ENCODE measurements at places on chromosomes 16 and 17.
A peak's percentile ranks its signal among the peaks of the same experiment; 100 is the strongest.

DNA sequence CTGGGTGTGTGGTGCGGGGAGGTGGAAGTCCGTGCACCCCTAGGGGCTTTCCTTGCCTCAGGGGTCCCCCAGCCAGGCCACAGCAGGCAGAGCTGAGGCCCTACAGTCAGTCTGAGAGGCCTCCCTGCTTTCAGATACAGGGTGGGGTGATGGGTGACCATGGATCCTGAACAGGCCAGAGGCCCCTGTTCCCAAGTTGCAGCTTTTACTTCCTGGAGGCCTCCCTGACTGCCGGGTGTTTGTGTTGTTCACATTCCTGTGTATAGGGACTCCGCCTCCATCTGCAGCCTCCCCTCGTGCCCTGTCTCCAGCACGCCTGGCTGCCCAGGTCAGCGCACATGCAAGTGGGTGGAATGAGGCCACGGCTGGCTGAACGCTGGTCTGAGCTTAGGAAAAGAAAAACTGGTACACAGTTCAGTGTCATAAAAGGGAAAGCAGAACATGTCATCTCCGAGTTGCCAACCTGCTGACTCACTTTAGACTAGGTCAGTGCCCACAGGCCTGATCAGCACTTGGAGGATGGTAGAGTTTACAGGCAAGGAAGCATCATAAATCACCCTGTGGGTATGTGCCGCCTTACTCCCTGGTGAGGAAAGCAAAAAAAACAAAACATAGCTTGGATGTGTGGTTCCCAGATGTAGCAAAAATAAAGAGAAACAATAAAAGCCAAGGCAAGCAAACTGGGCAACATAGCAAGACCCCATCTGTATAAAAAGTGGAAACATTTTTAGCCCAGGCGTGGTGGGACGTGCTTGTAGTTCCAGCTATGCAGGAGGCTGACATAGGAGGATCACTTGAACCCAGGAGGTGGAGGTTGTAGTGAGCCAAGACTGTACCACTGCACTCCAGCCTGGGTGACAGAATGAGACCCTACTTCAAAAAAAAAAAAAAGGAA, 6.2 kb upstream of the SLC7A6 start:
- no peak for DNase-seq

- no peak for DNase-seq
Observed at GRCh38 chr17:45042346-45043120, 8.9 kb downstream of the DCAKD start.

- peak; percentile 86 for DNase-seq
Observed at GRCh38 chr16:88743693-88744576, 37.6 kb downstream of the CTU2 start.

- no peak for DNase-seq
Observed at GRCh38 chr16:50474138-50474537, 74.1 kb upstream of the NKD1 start.

- DNase-seq: no peak
Observed at GRCh38 chr17:47239967-47240651, 13.5 kb upstream of the ITGB3 start.

GRCh38 chr16:21645261-21645721, 7.1 kb downstream of the IGSF6 start:
- DNase-seq: peak; percentile 29

DNA sequence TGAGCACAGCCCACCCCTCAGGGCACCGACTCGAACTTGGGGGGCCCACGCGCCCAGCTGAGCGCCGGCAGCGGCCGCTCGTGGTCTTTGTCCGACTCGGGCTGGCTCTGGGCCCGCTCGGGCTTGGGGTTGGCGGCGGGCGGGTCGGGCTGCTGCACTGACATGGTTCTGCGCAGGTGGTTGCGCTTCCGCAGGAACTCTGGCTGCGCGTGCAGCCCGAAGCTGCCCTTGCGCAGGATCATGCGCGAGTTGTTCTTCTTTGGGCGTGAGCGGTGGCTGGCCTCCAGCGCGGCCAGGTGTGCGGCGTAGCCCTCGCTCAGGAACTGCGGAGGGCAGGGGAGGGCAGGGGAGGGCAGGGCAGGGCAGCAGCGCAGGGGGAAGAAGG, 11.1 kb downstream of the PIMREG start:
- peak; percentile 29 for DNase-seq

DNA sequence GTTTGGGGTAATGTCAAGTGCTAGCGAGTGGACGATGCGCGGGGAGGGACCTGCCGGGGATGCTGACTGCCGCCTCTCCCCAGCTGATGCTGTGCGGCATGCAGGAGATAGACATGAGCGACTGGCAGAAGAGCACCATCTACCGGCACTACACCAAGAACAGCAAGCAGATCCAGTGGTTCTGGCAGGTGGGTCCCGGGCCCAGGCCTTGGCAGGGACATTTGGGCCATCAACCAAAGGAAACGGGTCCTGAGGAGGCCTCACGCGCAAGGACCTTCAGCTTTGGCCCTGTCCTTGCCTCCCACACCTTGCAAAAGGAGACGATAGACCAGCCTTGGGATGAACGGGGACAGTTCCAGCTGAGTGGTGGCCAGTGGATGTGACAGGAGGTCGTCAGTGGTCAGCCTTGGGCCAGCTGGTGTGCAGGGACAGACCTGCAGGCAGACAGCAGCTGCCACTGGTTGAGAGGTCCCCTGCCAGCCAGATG, 13.6 kb upstream of the CLEC18A start:
- DNase-seq: no peak

DNA sequence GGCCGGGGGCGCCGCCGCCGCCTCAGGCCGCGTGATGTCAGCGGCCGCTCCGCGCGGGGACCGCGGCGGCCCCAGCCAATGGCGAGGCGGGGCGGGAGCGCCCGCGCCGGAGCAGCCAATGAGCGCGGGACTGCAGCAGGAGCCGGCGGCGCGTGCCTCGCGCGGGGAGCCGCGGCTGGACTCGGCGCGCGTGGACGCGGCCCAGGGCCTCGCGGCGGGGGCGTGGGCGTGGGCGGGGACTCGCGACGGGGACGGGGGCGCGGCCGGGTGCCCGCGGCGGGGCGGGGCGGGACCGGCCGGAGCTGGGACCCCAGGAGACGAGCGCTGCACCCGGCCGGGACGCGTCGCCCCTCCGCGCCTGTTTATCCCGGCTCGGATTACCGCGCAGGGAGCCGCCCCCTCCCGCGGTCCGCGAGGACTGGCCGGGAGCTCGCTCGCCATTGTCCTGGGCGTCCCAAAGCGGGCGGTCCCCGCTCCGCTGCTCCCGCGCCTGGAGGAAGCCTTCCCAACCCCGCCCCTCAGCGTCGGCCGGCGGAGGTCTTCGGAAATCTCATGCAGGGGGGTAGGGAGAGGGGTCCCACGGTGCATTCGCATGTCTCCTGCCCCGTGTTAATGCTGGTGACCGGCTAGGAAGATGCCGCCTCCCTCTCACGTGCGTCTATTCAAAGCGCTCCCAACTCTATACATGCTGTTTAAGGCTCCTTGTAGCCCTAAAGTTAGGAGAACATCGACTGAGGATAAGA, at the start of gene RNF157:
Gene RNF157 (minus strand): TSS at position 33 of the 743 bp plus-strand sequence. CDS start 253 bp downstream, outside the sequence.
- DNase-seq: peak; percentile 57

- DNase-seq: no peak
Observed at GRCh38 chr16:89669755-89670154, 12.1 kb downstream of the SPATA33 start.

- DNase-seq: no peak
Observed at GRCh38 chr16:72962347-72962746, 85.6 kb downstream of the ZFHX3 start.

DNA sequence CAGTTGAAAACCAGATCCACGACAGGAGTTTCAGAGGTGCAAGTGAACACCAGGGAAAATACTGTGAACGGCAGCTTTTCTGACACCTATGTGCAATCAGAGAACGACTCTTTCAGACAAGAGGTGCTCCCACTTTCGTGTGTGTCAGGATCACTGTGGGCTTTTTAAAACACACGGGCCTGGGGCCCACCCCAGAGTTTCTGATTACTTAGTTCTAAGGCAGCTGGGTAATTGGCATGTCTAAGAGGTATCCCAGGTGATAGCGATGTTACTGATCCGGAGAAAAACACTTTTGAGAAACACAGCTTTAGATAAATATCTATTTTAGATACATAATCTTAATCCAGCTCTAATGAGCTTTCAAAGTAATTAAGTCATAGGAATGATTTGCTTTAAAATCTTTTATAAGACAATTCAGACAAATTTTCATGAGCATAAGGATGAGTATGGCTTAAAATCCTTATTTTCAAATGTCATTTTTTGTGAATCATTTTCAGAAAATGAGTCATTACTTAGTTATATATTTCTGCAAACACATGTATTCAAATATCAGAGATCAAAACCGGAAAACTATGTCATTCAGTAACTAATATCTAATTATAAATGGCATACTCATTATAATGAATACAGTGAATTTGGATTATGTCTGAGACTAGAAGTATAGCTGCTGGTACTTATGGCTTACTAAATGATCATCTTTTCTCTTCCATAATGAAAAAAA, 217.9 kb upstream of the PSMD7 start:
- no peak for DNase-seq

- DNase-seq: no peak
Observed at GRCh38 chr17:75819116-75819515, 25.1 kb downstream of the UNC13D start.

- no peak for DNase-seq
Observed at GRCh38 chr16:22360963-22361659, 13.3 kb downstream of the CDR2 start.

DNA sequence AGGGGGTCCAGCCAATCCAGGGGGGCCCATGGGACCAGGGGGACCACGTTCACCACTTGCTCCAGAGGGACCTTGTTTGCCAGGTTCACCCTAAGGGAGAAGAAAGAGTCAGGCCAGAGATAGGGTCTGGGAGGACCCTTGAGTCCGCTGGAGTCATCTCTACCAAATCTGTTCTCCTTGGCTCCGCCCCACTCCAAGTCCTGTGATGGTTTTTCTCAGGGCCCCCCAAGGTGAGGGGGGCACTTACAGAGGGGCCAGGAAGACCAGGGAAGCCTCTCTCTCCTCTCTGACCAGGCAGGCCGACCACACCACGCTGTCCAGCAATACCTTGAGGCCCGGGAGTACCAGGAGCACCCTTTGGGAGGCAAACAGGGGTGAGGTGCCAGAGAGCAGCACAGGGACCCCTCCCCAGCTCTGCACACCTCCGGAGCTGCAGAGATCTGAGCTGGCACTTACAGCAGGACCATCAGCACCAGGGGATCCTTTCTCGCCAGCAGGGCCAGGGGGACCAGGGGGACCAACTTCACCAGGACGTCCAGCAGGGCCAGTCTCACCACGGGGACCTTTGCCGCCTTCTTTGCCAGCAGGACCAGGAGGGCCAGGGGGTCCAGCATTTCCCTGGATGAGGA, 12.4 kb downstream of the COL1A1 start:
- DNase-seq: no peak

- no peak for DNase-seq
Observed at GRCh38 chr17:77325577-77326075, 184.9 kb downstream of the SEC14L1 start.

DNA sequence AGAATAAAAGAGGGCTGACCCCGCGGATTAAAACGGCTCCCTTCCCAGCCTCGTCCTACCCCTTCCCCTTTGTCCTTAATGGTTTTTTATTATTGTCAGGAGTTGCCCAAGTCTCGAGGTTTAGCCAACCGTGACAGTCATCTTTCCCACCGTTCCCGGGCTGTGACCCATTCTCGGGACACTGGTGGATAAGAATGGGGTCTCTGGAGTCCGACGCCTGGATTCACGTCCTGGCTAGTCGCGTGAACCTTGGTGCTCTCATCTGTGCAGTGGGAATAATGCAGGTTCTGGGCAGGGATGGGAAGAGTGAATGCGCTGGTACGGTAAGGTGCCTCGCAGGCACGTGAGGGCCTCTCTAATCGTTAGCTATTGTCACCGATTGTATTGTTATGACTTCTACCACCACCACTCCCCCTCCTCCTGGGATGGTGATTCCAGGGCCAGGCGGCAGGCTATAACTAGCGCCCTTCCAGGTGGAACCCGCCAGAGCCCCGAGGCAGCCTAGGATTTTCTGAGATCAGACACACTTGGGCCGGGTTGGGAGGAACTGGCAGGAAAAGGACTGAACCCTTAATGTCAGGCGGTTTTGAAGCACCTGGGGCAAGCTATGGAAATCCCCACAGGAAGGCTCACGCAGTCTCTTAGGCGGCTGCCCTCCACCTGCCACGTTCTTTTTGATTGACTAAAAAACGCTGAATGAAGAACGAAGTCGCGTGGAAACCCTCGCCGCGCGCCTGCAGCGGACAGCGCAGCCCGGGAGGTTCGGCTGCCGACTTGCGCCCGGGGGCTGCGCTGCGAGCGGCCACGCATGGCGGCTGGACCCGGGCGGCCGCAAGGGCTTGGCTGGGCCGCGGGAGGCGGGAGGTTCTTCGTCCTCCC, 2.7 kb downstream of the HS3ST3B1 start:
- peak; percentile 29 for DNase-seq

DNA sequence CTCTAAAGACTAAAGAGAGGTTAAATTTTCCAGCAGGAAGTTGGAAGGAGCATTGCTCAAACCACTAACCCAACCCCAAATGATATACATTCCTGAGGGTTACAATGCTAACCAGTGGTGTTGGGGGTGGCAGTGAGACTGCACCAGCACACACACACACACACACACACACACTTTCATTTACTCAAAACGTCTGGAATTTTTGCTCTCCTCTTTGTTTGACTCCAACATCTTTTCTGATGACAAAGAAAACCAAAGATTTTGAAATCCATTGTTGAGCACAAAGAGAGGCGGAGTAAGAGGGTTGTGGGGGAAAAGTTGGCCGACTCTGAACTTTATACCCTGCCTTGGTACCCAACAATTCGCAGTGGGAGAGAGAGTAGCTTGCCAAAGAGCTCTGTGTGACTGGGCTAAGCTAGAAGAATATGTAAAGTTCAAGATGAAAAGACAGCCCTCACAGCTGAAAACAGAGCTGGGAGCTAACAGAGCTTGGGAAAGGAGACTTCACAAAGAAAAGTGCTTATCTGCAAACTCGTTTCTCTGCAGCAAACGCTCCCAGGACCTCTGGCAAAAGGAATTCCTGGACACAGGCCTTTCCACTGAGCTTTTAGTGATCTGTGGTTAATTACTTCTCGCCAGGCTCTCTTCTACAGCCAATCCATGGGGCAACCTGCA, 426.0 kb upstream of the CDH11 start:
- no peak for DNase-seq

- DNase-seq: no peak
Observed at GRCh38 chr16:67720236-67720635, 1.1 kb upstream of the GFOD2 start.

- DNase-seq: peak; percentile 59
Observed at GRCh38 chr17:49434821-49435670, 20.4 kb upstream of the PHB1 start.

DNA sequence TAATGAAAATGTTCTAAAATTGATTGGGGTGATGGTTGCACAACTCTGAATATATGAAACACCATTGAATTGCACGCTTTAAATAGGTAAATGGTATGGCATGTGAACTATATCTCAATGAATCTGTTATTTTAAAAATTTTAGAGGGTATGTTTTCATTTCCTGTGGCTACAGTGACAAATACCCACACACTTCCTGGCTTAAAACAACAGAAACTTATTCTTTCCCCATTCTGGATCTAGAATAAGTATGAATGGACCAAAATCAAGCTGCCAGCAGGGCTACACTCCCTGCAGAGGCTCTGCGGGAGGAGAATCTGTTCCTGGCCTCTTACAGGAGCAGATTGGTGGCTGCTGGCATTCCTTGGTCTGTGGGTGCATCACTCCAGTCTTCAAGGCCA, 11.3 kb upstream of the PECAM1 start:
- DNase-seq: no peak

- no peak for DNase-seq
Observed at GRCh38 chr17:3594051-3594800, 15.0 kb downstream of the TRPV1 start.
